Fibroblast of skin of right quadriceps (primary cell): ENCODE measurements at places on chromosomes 1 and 21.

DNA sequence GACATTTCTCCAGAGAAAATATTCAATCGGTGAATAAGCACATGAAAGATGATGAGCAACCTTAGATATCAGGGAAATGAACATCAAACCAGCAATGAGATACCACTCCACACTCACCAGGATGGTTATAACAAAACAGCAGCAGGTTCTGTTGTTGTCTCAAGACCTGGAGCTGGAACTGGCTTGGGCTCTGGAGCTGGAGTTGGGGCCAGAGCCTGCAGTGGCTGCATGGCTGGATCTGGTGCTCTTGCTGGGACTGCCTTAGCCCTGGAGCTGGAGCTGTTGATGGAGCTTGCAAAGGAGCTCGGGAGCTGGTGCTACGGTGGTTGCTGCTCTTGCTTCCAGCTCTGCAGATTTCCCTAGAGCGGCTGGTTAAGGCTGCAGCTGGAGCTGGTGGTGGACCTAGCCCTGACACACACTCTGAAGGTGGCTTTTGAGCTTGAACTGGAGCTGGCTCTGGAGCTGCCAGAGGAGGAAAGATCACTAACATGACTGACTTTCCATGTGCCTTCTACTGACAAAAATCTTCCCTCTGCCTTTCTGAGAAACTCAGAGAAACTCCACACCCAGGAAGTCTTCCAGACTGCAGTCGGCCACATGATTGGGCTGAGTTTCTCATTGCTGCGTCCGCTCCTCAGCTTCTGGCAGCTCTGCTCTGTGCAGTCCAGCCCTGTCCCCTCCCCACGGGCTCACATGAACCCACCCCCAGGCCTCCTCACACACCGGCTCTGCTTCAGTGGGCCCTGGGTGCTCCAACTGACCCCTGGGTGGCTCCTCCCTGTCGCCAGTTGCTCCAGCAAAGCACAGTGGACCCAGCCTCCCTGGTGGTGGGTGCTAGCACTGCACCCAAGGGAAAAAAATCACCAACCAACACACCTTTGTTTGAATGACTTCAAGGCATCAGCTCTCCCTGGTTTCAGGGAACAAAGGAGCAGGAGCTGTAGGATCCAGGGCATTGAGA lies 139.1 kb upstream of the FMN2 start:
- no peak for DNase-seq

DNA sequence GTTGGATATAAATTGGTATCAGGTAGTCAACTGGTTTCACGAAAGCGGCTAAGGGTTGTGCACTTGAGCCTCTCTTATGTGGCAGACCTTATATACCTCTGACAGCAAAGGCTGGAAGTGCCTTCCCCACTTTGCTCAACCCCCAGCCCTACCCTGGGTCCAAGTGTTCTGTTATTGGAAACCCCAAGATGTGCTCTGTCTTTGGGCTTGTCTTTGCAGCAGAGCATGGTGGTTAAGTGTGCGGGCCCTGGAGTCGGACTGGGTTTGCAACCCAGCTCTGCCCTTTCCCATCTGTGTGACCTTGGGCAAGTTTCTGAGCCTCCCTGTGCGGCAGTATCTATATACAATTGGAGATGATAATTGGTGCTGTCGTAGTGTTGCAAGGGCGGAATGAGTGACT lies 11.2 kb upstream of the IL10 start:
- no peak for DNase-seq

DNA sequence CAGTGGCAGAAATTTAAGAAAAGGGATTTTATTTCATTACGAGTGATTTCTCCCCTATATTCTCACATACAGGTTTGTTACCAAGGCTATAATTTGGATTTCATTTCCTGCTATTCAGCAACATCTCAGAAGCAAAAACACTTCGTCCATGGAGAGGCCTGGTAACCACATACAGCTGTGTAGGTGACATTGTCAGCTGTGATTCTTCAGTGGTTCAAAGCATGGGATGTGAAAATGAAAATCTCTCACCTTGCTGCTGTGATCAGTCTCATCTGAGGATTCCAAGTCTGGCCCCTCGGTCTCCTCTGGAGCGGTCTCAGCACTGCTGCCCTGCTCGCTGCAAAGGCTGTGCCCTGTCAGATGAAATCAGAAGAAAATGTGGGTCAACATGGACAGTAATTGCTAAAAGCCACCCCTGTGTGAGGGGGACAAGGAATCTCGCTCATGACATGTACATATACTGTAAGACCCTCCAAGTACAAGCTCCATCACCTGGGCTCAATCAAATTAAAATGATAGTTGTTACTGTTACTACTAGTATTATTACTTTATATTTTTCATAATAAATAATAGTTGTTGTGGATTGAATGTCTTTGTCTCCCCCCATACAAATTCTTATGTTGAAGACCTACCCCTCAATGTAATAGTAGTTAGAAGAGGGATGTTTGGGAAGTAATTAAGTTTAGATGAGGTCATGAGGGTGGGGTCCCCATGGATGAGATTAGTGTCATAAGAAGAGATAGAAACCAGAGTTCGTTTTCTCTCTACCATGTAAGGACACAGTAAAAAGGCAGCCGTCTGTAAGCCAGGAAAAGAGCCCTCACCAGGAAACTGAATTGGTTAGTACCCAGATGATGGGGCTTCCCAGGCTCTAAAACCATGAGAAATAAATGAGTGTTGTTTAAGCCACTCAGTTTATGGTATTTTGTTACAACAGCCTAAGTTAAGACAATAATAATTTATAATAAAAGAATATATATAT lies 126.7 kb upstream of the KRTAP19-8 start:
- DNase-seq: no peak

- DNase-seq: no peak
Observed at GRCh38 chr1:186683652-186684410, 3.6 kb upstream of the PTGS2 start.

DNA sequence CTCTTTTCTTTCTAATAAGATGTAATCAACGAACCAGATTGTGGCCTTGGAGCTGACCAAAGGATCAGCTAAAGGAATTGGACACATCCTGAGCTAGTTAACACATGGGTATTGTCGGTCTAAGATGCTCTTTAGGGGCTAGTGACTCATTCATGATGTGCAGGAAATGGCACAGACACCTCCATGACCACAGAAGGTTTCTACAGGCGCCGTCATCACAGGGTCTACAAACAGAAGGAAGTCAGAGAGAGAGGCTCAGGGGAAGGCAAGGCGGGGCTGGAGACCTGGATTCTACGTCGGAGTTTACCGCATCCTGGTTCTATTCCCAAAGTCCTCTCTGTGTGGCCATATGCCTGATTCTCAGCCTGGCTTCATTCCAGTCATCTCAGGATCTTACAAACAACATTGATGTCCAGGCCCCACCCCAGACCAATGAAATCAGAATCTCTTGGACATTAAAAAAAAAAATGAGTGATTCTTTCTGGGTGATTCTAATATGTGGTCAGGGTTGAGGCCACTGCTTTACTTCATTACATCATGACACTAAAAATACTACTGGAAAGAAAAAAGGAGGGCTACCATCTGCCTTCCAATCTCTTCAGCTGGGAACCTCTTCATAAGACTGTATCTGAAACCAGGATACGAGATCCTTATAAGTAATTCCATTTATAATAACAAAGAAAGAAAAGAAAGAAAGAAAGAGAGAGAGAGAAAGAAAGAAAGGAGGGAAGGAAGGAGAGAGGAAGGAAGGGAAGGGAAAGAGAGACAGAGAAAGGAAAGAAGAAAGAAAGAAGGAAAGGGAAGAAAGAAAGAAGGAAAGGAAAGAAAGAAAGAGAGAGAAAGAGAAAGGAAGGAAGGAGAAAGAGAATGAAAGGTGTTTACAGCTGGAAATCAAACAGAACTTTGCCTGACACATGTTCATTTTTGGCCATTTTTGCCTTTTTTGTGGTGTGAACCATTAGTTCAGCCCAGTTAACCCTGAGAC lies 11.6 kb upstream of the KCNJ15 start:
- DNase-seq: peak; percentile 98

DNA sequence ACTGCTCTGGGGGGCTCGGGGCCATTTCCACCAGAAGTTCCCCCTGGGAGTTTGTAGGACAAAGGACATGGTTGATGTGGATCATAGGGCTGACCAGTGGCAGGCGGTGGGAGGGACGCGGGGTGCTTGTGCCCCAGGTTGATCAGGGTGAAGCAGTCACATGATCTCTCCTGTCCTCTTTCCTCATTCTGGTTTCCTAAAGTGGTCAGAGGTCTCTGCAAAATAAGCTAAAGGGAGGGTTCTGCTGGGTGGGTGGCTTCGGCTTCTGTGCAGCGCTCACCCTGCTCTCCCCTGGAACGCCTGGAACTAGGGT lies 9.2 kb downstream of the PDXK start:
- no peak for DNase-seq

DNA sequence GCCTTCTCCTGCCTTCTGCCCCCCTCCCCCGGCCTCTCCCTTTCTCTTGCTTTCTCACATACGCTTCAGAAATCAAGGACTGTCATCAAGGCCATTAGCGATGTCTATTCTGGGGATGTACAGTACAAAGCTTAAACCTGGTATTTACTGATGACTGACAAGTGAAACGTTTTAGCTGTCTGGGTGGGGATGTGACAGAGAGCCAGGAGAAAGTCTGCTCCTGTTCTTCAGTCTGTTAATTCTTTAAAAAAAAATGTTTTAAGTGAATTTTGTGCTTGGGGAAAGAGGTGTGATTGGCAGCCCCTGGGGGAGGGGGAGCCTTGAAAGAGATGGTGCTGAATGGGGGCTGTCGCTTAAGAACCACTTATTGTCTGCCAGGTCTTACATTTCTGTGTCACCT lies 283.0 kb upstream of the PLXNA2 start:
- DNase-seq: no peak

DNA sequence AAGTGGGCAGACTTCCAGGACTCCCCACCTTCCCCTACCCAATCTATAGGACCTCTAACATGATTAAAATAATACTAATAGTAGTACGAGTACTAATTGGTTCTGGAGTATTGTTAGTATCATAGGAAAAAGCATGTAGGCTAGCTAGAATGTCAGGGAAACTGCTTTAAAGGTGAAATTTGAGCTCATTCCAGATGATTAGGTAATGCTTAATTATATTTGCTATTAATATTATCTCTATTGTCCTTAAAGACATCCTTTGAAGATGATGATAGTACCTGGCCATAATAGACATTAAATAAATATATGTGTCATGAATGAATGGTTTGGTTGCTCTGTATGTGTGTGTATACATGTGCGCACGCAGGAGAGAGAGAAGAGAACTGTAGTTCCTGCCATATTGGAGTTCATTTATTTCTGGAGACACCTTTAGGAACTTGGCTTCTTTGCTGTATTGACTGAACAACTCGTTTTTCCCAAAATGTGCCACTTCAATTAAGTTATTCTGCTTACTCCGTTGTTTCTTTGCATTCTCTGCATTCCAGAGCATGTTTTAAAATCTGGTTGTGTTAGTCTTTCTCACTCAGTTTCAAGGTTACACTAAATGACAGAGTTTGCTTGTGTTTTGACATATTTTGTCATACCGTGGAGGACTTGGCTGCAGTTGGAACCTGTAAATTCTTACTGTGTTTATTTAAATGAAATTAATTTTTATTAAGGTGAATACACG lies 117.1 kb downstream of the OSBPL9 start:
- peak; percentile 7 for DNase-seq

- no peak for DNase-seq
Observed at GRCh38 chr1:95171270-95172245, 54.4 kb downstream of the TLCD4 start.

- no peak for DNase-seq
Observed at GRCh38 chr1:19665496-19666465, 1.1 kb downstream of the HTR6 start.

- no peak for DNase-seq
Observed at GRCh38 chr21:45401054-45401518, 3.9 kb upstream of the COL18A1 start.

GRCh38 chr1:58714544-58714943 lies 14.7 kb upstream of the MYSM1 start:
- no peak for DNase-seq

DNA sequence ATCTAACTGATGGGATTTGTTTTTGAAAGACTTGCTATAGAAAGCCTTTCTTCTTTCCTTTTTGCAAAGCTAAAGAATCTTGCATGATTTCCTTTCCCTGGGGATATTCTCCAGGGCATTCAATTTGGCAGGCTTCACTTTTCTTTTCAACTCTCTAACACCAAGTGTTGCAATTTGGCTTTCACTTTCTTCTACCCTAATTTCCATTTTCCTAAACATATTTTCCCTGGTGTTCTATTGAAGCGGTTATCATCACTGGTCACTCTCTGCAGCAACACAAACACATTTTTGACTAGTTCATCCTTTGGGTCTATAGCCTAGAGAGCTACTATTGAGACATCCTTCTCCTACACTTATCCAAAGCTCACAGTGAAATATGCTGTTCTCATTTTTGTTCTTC lies 424.5 kb downstream of the NEGR1 start:
- peak; percentile 47 for DNase-seq

- peak; percentile 39 for DNase-seq
Observed at GRCh38 chr1:156664046-156664766, 13.0 kb downstream of the NES start.

- DNase-seq: no peak
Observed at GRCh38 chr1:211739671-211740411, 64.4 kb upstream of the NEK2 start.

GRCh38 chr1:207817166-207817565 lies 65.3 kb downstream of the CD46 start:
- no peak for DNase-seq

DNA sequence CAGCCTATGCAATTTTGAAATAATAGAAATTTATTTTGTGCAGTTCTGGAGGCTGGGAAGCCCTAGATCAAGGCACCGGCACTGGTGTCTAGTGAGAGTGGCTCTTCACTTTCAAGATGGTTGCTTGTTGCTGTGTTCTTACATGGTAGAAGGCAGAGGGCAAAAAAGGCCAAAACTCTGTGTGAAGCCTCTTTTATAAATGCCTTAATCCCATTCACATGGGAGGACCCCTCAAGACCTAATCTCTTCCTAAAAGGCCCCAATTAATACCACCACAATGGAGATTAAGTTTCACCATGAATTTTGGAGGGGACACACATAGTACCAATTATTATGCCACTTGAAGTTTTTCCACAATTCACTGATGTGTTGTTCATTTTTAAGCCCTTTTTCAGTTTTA lies 21.0 kb downstream of the PRKAB2 start:
- DNase-seq: no peak

- no peak for DNase-seq
Observed at GRCh38 chr1:175267716-175268416, 75.3 kb upstream of the KIAA0040 start.

- DNase-seq: no peak
Observed at GRCh38 chr1:180937624-180938225, 25.0 kb downstream of the KIAA1614 start.
